ENCODE measurements at places on chromosomes 16 and 17. TPM values are rescaled to one million over a fixed set of nuclear protein-coding genes. Genes with fewer than 3 reads are reported as not detected.

Gene LGALS9B
- polyA plus RNA-seq: 2.9 TPM

Gene IRF8
- polyA plus RNA-seq: 7.0 TPM

Gene CNOT1
- 43.2 TPM for polyA plus RNA-seq

Gene USP43
- 3.3 TPM for polyA plus RNA-seq

Gene KRTAP9-7
- polyA plus RNA-seq: not detected

Gene NPIPB8
- not detected for polyA plus RNA-seq

Gene RSKR
- polyA plus RNA-seq: 3.3 TPM

Gene KRT20
- polyA plus RNA-seq: 6.9 TPM

Gene CD7
- polyA plus RNA-seq: 4.7 TPM

Gene ATAD5
- polyA plus RNA-seq: 0.18 TPM

Gene TBX2
- 11.3 TPM for polyA plus RNA-seq

Gene TEX19
- polyA plus RNA-seq: not detected

Gene ESRP2
- 23.4 TPM for polyA plus RNA-seq

All from adipose tissue (tissue), 3 donors.